ENCODE measurements at places on chromosomes 6 and 20.

DNA sequence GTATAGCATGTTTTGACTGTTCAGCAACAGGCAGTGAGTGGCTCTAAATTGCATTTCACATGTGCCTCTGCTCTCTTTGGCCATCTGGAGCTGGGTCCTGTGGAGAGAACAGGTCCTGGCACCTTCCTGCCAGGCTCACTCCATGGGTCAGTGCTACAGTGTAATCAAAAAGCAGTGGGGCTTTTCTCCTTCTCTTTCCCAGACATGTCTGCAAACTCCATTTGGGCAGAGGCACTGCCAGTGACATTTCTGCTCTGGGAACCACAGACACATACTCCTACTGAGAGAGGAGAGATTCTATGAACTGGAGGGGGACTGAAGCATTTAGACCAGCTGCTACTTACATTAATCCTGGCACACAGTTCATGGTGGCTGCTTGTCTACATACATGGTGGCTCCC lies 68.3 kb upstream of the TRAF3IP2 start:
- no peak for DNase-seq

DNA sequence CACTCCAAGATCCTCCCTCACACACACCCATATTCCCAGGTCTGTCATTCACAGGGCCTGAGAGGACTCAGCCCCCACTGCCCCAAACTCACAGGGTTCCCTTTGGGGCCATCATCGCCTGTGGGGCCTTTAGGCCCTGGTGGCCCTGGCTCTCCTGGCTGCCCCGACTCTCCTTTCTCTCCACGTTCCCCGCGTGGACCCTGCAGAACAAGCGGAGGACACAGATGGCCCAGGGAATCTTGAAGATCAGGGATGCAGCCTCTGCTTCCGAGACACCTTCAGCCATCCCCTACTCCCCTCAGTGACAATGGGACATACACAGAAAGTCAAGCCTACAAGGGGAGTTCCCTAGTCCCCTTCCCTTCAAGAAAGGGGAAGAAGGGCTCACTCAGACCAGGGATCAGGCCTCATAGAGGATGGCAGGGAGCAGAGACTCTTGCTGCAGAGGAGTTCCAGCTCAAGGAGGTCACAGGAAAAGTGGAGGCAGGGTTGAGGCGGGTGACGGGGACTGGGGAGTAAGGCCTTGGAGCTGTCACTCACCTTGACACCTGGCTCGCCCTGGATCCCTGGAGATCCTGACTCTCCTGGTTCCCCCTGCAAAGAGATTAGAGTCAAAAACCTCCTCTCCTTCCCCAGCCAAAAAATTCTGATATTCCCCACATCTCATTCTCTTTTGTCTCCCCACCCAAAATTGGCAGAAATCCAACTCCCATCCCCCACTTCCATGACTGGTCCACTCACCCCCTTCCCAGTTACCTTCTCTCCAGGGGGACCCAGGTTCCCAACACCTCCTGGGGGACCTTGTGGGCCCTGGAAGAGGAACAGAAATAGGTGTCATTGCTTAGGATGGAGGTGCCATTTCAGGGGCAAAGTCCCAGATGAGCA lies 22.7 kb downstream of the COL11A2 start:
- DNase-seq = no peak

- no peak for DNase-seq
These were observed 451.7 kb downstream of the GRIK2 start for GRCh38 chr6:101845172-101845571.

GRCh38 chr6:13478525-13478966 lies 8.9 kb downstream of the GFOD1 start:
- DNase-seq = no peak

DNA sequence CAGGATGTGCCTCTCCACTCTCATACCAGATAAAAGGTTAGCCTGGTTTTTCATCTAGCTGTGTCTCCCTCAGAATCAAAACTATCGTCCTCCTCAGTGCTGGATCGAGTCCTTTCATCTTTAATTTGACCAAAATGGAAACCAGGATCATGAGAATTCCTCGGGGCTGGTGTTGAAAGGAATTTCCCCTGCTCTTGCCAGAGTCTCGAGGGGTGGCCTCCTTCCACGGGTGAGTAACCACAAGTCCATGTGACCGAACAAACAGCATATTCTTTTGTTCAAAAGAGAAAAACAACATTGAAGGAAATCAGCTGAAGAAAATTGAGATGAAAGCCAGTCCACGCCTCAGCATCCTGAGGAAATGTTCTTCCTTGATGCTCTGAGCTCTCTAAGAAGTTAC lies 165.9 kb upstream of the CDYL start:
- no peak for DNase-seq

DNA sequence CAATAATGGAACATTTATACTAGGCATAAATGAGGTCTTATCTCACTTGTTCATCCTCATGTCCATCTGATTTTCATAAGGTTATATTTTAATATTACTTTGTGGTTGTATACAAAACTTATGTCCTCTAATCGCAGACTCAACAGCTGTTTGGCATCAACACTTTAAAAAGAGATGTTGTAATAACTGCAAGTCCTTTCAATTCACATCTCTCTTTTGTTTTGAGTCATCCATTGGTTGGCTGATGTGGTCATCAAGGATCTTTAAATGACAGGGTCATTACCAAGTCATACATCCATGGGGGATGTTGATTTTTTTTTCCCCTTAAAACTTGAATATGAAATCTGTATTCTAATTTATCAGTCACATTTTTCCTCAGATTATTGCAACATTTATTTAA lies 299.4 kb upstream of the NRSN1 start:
- no peak for DNase-seq

GRCh38 chr20:1721687-1722512 lies 64.3 kb upstream of the SIRPG start:
- no peak for DNase-seq

DNA sequence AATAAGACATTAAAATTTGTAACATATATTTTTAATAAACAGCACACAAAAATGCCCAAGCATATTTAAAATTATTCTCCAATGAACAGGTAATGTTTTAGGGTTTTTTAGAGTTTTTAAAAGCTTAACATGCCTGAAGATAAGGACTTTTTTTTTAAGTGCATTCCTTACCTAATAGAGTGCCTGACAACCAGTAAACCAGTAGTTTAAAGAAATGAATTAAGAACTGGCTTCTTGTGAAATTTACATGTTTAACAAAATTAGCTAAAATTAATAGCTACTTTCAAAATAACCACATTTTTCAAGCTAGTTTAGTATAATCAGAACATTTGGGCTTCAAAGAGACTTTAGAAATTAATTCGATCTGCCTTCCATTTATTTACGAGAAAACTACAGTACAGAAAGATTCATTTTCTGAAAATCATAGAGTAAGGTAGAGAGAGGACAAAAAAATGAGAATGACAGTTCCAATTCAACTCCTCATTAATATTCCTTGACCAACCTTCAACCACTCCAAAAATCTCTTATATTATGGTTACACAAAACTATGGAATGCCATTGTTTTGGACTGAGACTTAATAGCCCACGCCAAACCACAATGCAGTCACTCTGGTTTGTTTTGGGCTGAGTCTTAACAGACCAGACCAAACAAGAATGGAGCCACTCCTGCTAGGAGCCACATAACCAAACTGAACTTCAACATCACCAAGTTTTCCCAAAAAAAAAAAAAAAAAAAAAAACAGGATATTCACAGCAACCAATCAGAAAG lies 5.7 kb upstream of the PLN start:
- DNase-seq = no peak

DNA sequence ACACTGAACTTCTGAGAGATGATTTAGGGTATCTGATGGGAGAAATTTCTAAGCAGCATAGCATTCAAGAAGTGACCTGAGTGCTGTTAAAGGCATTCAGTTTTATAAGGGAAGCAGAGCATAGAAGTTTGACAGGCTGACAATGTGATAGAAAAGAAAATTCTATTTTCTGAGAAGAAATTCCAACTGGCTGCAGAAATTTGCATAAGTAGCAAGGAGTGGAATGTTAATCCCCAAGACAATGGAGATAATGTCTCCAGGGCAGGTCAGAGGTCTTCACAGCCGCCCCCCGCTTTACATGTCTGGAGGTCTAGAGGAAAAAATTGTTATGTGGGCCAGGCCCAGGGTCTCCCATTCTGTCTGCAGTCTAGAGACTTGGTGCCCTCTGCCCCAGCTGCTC lies 1361.8 kb upstream of the EYS start:
- no peak for DNase-seq

DNA sequence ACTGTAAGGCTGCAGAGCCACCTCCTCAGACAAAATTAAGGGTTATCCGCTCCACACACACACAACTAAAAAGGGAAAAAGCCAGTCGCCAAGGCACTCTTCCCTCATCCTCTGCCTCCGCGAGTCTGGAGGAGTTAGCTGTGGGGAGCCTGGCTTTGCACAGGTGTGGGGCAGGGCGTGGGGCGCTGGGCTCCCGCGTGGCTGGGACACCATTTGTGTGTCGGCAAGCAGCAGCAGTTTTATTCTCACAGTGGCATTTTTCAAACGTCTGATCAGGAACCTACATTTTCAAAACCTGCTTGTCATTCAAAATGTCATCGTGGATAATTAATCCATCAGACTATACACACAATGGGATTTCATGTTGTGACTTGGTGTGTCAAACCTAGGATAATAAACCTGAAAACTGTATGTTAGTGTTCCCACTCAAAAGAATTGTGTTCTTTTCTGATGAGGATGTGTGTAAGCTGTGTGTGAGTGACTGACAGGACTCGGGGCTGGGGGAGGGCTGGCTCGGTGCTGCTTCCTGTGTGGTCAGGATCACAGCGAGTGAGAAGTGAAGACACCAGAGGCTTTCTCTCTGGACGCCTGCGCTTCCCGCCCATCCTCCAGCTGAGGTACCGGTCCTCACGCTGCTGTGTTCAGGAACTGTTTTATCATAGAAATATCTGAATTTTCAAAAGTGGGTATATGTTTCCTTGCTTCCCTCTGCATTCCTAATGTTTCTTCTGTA lies 83.1 kb downstream of the IRF4 start:
- peak; percentile 49 for DNase-seq

DNA sequence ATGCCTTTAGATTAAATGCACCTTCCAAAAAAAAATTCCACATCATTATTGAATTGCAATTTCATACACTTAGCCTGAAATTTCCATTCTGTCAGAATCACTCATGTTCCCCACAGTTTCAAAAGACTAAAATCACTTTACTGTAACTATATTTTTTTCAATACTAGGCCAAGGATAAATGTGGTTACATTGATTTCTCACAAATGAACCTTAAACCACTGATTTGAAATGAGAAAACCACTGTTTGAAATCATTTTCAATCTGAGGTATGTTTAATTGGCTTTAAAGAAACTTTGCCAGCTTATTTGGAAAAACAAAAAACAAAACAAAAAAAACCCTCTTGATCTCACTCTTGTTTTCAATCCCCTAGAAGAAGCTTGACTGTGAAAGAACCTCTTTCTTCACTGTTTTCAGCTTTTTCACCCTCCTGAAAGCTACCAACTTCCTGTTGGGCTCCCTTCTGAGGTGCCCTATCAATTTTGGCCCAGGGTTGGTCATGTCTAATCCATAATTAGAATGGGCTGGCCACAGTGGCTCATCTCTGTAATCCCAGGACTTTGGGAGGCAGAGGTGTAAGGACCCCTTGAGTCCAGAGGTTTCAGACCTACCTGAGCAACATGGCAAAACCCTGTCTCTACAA lies 242.5 kb downstream of the ADGRG6 start:
- no peak for DNase-seq

GRCh38 chr6:32114796-32115195 lies 5.7 kb upstream of the TNXB start:
- DNase-seq = no peak

DNA sequence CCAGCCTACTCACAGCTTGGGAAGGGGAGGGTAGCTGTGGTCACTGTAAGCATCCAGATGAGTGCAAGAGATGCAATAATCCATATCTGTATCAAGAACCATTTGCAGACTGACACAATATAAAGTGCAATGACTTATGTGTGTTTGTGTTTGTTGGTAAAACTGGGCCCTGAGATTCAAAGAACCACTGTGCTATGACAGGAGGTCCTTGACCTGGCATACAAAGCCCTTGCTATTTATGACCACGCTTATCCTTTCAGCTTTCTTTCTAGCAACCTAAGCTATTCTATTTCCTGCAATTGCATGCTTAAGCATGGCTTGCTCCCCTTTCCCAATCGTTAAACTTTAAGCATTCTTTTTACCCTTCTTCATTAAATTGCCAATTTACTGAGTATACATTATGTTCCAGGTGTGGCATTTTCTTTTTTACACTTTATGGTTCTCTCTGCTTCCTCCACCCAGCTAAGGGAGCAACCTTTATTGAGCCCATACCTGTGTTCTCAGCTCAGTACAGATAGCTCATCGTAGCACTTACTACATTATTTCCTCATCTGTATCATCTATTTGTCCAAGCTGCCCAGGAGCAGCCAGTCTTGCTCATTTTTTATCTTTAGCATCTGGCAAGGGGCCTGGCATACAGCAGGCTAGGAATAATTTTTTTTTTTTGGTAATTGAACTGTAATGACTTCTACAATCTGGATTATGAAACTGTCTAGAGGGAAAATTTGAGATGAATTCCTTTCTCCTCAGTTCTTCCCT lies 3.5 kb downstream of the MCUR1 start:
- DNase-seq = no peak

DNA sequence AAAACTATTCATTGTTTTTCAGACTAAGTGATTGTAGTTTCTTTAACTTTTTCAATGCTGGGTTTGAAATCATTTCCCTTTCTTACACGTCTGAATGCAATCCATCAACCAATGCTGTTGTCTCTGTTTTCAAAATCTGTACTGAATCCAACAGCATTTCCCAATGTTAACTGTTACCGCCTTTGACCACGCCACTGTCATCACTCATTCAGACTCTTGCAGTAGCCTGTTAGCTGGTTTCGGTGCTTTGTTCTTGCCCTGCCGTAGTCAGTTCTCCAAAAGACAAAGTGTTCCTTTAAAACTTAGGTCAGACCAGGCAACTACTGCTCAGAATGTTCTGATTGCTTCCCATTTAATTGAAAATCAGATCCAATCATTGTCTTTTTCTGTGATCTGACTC lies 131.3 kb downstream of the PLCB4 start:
- DNase-seq = no peak

DNA sequence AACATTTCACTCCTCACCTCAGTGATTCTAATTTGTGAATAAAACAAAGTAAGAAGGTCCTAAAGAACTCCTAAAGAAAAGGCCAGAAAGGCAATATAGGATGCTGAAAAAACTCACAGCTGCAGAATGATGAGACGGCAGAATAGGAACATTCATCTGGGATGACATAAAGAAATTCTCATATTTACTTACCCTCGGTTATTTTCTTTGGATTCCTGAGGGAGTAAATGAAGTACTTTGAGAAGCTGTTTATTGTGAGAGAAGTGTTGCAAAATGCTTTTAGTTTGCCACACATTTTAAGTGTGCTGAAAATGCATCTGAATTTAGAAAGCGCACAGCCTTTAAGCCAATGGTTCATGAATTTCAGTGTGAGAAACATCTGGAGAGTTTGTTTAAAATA lies 35.7 kb upstream of the RBL1 start:
- no peak for DNase-seq
